ENCODE measurements at places on chromosomes 4 and X. TPM values are rescaled to one million over a fixed set of nuclear protein-coding genes. Genes with fewer than 3 reads are reported as not detected.

- no peak for DNase-seq
These were observed 102.1 kb downstream of the AREG start for GRCh38 chr4:74547042-74547441.

- DNase-seq = peak; percentile 53
These were observed 2.0 kb downstream of the TMEM165 start for GRCh38 chr4:55397520-55398321.

GRCh38 chrX:17475449-17476217 is 100.6 kb downstream of the NHS start:
- no peak for DNase-seq

DNA sequence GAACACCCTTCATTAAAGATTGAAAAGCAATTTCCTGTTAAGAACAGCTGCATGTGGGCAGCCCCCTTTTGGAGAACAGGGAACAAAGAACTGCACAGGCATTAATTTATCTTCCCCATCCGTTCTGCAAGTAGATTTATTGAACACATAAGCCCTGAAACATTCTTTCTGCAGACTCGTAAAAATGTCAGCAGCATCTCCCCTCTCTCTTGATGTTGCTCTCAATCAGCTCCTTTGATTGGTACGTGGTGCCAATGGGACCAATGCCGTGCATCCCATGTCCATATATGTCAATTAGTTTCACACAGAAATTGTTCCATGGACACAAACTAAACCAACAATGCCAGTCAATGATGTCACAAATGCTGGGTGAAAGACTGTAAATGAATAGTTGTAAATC is 228.5 kb upstream of the RASGEF1B start:
- no peak for DNase-seq

GRCh38 chr4:158873795-158874401 is 105.1 kb downstream of the FNIP2 start:
- peak; percentile 68 for DNase-seq

GRCh38 chr4:8323947-8324555 is 54.5 kb downstream of the HTRA3 start:
- no peak for DNase-seq

GRCh38 chr4:10715696-10716095 is 31.1 kb upstream of the CLNK start:
- peak; percentile 61 for DNase-seq

DNA sequence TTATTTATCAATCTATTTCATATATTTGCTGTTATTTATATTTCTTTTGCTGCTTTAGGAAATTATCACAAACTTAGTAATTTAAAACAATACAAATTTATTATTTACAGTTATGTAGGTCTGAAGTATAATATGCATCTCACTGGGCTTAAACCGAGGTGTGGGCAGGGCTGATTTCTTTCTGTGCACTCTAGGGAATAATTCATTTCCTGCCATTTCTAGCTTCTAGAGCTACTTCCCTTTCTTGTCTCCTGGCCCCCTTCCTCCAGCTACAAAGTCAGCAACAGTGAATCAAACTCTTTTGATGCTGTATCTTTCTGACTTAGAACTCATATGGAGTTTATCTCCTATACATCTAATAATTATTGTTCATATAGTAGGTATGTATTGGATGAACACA is 303.5 kb upstream of the ARSJ start:
- DNase-seq = no peak

- no peak for DNase-seq
These were observed 493.0 kb downstream of the TLL1 start for GRCh38 chr4:166366012-166366411.

DNA sequence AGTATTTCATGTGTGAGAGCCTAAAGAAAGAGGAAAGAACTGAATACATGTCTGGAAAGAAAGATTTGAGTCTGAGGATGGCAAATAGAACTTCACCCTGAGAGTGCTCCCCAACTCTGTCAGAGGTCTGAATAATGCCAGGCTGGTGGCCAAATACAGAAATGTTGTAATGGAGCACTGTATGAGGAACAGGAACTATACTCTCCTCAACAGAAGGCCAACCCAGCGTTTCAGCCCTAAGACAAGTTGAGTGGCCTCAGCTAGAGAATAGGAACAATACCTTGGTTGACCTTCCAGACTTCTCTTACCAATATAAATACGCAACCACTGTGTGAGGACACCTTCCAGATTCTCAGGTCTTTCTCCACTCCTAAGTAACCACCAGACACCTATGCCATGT is 94.5 kb upstream of the STIM2 start:
- DNase-seq = no peak

GRCh38 chr4:145939856-145940255 is 1.2 kb upstream of the ZNF827 start:
- peak; percentile 41 for DNase-seq

- DNase-seq = peak; percentile 95
These were observed 202.1 kb downstream of the PTTG2 start for GRCh38 chr4:38162240-38162784.

DNA sequence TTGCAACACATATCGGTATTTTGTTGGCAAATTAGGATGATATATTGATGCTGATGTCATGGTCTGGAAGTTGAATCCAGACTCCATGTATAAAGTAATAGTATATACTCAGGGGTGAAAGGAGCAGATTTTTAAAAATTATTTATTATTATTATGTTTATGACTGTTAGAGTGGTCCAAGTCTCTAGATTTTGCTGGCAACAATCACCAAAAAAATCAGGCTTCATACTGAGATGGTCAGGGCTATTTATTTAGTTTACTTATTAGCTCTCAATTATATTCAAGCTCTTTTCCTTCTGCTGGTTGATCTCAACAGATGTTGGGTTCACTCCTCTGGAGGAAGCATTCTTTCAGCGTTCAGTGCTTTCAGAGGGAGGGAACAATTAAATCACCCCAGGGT is 73.9 kb upstream of the VCX3B start:
- no peak for DNase-seq

DNA sequence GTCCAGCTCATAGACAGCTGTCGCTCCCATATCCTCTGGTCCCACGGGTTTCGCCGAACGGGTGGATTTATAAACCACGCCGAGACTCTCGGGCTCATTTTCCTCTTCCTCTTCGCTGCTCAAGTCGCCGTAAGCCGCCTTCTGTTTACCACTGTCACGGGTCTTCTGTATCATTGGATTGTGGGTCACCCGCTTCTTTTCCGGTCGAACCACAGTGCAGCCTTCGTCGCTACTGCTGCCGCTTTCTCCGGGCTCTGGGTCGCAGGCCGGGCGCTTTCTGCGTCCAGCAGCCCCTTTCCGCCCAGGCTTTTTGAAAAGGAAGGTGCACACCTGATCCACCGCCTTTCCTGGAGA is 311 bp downstream of the RNF113A start:
- no peak for DNase-seq

DNA sequence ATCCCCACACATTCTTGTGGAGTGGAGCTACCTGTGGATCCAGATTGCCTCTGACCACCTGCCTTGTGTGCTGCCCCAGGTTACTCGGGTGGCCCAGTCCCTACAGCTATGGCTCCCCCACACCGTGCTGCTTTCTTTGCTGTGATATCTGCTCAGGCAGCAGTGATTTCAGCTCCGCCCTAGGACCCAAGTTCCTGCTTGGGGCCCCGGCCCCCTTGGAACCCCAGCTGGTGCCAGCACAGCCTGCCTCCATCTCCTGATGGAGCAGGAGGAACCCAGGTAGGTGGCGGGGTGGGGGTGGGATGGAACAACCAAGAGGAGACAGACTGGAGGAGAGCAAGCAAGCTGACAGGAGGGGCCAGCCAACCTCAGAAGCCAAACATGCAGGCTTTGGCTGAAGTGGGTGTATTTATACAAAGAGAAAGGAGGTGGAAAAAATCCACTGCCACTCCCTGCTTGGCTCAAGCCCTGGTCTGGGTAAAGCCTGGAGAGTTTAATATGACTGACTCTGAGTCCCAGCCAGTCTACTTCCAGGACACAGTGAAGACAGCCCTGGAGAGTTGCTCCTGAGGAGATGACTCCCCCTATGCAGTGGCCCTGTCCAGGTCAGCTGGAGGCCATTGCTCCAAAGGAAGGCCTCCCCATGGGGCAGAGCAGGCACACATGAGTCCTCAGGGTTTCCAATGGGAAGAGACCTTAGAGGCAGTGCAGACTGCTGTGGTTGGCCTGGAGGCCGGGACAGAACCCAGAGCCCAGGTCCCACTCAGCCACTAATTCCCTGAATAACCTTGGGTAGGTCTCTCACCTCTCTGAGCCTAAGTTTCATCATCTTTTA is 197.1 kb upstream of the MAMLD1 start:
- DNase-seq = no peak

DNA sequence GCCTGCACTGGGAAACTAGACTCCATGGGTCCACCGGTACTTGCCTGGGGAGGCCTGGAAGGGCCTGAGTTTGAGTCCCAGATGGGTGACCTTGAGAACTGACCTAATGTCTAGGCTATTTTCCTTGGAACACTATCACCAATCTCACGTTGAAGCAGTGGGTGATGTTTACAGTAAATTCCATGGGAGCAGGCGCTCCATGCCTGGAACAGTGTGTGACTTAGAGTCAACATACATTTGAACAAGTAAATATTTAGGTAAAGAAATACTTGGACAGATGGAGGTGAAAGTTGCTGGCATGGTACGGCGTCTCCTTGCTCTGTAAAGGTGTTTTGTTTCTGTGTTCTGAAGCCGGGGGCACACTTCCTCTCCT is 47.5 kb downstream of the TBC1D14 start:
- no peak for DNase-seq

- DNase-seq = no peak
These were observed 10.0 kb upstream of the ADD1 start for GRCh38 chr4:2833671-2834000.

DNA sequence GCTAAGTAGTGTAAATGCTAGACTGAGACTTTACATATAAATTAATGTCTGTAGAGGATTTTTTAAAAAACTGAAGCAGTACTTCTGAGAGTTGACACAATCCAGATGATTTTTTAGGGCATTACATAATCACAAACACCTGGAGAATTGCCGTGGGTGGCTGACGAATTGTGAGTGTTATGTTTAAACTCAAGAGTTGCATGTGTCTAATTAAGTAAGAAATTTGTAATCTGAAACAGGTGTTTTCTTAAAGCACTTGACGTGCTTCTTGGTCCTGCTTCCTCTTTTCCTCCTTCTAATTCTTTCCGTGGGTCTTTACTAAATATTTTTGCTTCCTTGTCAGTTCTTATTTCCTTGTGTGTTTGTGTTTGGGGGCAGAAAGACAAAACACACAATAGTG is 27.8 kb downstream of the PIR start:
- DNase-seq = no peak

- DNase-seq = no peak
These were observed 157.6 kb downstream of the DCLK2 start for GRCh38 chr4:150235808-150236271.

DNA sequence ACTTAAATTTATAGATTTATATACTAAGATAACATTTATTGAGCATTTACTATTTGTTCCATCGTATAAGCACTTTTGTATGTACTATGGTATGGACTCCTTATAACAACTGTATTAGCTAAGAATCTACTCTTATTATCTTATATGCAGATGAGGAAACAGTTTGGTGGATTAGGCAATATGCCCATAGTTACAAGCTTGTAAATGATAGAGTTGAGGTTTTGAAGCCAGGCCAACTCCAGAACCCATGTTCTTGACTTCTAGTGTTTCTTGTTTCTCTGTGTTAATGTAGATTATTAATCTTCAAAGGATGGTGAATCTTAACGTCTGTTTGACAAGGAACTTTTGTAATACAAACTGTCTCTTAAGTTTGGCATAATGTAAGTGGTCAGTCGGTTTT is 71.3 kb downstream of the STIM2 start:
- DNase-seq = no peak

DNA sequence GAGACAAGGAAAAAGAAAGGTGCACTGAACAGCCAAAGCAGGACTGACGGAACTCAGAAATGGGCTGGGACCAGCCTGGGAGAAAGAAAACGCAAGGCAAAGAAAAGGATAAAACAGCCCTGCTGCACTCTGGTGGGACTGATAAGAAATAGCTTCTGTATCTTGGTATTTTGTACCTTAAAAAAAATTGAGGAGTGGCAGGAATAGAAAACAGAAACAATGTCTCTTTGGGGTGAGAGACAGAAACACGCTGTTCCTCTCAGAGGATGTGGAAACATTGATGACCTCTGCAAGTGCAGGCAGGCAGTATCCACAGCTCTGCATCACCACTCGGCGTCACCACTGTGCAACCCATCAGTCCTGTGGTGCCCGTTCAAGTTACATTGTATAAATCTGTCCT is 152.5 kb upstream of the SPRY1 start:
- peak; percentile 89 for DNase-seq

- no peak for DNase-seq
These were observed 210.3 kb upstream of the EPHA5 start for GRCh38 chr4:65880594-65880993.

GRCh38 chr4:20096911-20097310 is 154.8 kb upstream of the SLIT2 start:
- DNase-seq = no peak

- DNase-seq = no peak
These were observed 35.4 kb downstream of the MID2 start for GRCh38 chrX:107861056-107861455.

DNA sequence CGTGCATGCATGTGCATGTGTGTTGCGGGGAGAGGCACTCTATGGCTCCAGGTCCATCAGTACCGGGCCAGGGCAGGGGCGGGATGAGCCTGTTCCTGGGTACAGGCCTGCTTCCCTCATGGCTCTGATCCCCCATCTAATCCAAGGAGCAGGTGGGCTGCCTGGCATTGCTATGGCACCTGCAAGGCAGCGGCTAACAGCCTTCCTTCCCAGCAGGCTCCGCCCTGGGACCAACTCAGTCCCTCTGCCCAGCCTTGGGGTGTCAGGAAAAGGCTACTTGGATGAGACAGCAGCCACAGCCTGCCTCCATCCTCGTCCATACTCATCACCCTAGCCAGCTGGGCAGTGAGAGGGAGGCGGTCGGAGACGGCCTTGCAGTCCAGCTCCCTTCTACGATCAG is 46.5 kb downstream of the PPP2R2C start:
- DNase-seq = no peak

RAB39B gene
- total RNA-seq = 0.22 TPM

C4orf17 gene
- not detected for total RNA-seq

SFRP2 gene
- total RNA-seq = not detected

SPINK2 gene
- total RNA-seq = not detected

MORF4L2 gene
- total RNA-seq = 368 TPM

RHOH gene
- total RNA-seq = 0.22 TPM

SLC9B2 gene
- total RNA-seq = 15.0 TPM

BST1 gene
- 44.7 TPM for total RNA-seq

SOX3 gene
- not detected for total RNA-seq

NAA11 gene
- not detected for total RNA-seq

MTNR1A gene
- not detected for total RNA-seq

Data from lung microvascular endothelial cell (primary cell).